ENCODE measurements at places on chromosomes 7 and 10.

DNA sequence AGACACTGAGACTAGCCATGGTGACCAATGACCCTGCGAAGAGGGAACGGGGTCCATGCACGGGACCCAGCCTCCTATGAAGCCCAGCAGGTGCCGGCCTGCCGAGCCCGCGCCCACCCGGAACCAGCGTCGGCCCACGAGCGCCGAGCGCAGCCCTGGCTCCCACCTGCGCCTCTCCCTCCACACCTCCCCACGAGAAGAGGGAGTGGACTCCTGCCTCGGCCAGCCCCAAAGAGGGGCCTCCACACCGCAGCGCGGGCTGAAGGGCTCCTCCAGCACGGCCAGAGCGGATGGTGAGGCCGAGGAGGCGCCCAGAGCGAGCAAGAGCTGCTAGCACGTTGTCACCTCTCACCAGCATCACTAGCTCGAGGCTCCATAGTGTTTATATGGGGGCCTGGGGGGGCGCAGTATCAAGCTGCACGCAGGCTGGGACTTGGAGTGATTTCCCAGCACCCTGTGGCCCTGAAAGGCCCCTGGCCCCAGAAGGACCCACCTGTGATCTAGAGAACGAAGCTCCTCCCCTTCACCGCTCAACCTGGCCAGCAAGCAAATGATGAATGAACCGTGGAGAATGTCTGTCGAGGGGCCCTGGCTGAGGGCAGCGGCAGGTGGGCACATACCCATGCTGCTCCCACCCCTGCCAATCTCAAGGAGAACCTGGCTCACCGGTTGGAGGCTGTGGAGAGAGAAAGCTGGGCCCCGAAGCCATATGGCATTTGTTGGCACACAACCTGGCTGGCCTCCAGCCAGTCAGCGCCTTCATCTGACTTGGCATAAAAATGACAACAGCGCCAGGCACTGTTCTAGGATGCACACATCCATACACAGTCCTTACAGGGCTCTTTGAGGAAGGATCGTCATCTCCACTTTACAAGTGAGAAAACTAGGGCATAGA, 30.7 kb downstream of the GHRHR start:
- DNase-seq, result no peak

- DNase-seq, result no peak
Measured at GRCh38 chr7:134831862-134832261, 52.4 kb downstream of the CALD1 start.

GRCh38 chr7:16921644-16922257, 40.0 kb upstream of the AGR3 start:
- no peak for DNase-seq

- DNase-seq, result peak; percentile 86
Measured at GRCh38 chr10:48598243-48598935, 6.5 kb downstream of the ARHGAP22 start.

DNA sequence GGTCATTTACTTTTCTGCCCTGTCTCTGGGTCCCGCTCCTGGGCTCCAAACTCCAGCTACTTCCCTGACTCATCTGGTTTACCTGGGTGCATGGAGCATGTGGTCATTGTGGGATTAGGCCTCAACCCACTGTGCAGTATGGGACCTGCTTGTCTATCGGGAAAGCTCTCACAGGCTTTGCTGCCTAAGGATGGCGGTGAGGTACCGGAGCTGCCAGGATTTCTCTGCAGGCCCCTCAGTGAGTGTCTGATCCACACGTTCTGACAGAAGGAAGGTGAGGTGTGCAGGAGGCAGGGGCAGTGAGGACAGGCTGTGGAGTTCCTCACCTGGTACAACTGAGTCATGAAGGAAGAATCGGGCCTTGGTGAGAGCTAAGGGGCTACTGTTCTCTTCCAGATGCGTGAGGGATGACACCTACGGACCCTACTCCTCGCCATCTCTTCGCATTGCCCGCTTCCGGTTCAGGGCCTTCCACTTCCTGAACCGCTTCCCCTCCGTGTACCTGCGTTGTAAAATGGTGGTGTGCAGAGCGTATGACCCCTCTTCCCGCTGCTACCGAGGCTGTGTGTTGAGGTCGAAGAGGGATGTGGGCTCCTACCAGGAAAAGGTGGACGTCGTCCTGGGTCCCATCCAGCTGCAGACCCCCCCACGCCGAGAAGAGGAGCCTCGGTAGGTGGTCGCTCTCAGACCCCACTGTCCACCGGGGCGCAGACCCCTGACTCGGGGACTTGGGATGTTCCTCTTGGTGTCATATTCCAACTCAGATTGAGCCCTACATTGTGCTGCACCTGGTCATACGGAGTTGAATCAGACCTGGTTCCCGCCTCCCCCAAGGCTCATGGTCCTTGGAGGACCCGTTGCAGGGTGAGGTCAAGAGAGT, 56.7 kb downstream of the C10orf120 start:
- DNase-seq, result no peak

GRCh38 chr7:82623812-82624211, 180.2 kb upstream of the CACNA2D1 start:
- DNase-seq, result no peak
